ENCODE measurements at places on chromosomes 1 and 21.

GRCh38 chr1:206128196-206128595 lies 11.0 kb upstream of the AVPR1B start:
- no peak for DNase-seq

GRCh38 chr1:245546875-245547274 lies 392.1 kb downstream of the KIF26B start:
- DNase-seq, result no peak

DNA sequence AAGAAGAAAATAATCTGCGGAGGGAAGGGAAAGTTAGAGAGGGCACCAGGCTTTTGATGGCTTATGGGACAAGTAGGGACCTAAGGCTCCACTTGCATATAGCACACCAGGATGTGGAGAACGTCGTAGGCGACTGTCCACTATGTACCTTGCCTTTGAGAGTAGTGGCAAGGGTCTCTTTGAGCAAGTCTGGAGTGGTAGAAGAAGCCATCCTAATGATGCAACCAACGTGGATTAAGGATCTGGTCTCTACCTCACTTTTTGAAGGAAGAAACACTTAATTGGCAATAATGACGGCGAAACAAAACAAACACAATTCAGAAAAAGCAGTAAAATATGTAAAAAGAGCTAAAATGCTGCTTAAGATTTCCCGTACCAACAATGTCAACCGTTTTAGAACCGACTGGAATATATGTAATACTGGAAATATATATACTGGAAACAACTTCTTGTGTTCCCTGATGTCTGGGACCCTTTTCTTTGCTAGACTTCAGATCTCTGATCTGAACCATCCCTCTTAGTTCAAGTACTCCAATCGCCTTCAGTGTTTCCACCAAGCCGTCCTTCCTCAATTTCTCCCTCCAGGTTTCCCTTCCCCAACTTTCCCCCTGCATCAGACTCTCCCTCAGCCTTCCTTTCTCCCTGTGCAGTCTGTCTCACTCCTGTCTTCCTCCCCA lies 821 bp upstream of the KHDRBS1 start:
- DNase-seq, result no peak

GRCh38 chr1:22654692-22655091 lies 1.7 kb downstream of the C1QB start:
- no peak for DNase-seq

GRCh38 chr1:157195521-157196244 lies 57.5 kb upstream of the ETV3 start:
- DNase-seq, result no peak

DNA sequence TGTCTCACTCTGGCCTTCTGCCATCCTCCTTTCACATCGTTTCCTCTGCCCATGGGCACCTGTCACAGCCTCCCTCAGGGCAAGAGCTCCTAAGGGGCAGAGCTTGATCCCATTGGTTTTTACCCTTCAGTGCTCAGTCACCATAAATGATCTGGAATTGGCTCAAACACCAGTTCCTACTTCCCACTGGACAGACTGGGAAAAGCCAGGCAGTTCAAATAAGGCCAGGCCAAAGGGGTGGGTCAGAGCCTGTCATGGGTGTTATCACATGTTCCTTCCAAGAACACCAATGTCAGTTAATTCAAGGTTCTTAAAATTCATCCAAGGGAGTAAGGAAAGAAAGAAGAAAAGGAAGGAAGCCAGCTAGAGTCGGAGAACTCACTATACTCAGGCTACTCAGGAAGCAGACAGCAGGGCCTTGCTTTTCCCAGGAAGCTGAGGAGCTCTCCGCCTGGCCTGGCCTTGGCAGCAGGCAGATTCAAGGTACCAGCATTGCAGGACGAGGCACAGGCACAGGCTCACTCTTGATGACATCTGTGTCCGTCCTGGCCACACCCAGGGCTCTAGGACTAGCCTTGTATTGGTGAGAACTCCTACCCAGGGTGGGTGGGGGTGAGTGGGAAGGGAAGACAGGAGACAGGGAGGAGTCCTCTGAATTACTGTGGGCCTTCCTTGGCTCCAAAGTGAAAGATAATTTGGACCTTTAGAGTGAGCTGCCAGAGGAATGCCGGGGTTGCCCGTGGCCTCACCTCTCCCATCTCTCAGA lies 32.2 kb upstream of the ARTN start:
- DNase-seq, result no peak

- DNase-seq, result no peak
Measured at GRCh38 chr1:206049293-206049692, 3.7 kb upstream of the RHEX start.

GRCh38 chr1:192477630-192478029 lies 97.9 kb upstream of the RGS1 start:
- DNase-seq, result no peak

- no peak for DNase-seq
Measured at GRCh38 chr1:43779805-43780403, 72.6 kb downstream of the ST3GAL3 start.

DNA sequence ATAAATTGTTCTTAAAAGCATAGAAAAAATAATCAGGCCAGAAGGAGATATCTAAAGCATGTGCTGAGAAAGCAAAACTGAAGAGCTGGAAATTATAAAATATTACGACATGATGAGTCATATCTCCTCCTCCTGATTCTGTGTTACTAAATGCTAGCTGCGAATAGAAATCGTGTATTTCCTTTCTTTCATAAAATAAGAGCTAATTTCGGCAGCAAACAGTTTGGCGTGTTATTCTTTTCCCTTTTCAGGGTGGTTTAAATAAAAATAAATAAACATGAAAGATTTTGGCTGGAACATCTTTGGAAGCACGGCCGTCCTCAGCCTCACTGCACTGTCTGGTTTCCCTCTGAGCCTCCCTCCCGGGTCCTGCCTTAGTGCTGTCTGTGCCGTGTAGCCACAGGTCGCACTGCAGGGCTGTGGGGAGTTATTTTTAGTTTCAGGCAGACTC lies 56.0 kb downstream of the ADARB1 start:
- DNase-seq, result peak; percentile 55

- peak; percentile 10 for DNase-seq
Measured at GRCh38 chr1:8987881-8988617, 38.2 kb downstream of the SLC2A7 start.

GRCh38 chr1:102097451-102097850 lies 100.7 kb upstream of the OLFM3 start:
- DNase-seq, result no peak

DNA sequence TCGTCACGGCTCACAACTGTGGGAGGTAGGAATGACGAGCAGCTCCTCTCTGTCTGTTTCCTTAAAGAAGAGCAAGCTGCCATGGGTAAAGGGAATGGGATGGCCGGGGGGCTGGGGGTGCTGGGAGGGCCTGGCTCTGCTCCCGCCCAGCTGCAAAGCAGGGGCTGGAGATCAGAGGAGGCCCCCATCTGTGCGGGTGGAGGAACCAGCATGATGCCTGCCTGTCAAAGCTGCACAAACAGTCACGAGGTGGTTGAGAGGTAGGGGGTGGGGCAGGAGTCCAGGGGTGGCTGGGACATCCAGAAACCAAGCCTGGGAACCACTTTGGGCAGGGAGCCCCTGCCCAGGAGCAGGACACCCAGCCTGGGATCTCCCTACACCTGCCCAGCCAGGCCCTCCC lies 12.6 kb downstream of the SLC41A1 start:
- no peak for DNase-seq

GRCh38 chr1:61047061-61047460 lies 35.3 kb upstream of the NFIA start:
- no peak for DNase-seq

- no peak for DNase-seq
Measured at GRCh38 chr1:61300899-61301298, 218.5 kb downstream of the NFIA start.

DNA sequence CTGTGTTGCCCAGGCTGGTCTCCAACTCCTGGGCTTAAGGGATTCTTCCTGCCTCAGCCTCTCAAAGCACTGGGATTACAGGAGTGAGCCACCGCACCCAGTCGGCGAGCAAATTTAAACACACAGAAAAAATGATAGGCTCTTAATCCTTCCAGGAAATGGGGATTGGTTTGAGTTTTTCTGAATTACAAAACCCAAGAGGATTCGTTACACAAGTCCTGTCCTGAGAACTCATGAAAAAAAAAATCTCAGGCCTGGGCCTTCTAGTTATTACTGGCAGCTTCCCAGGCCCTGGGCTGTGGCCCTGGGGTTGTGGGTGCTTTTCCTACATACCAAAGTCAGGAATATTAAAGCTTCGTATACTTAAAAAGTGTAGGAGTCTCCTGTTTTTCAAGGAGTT lies 6.3 kb upstream of the IFNGR2 start:
- peak; percentile 54 for DNase-seq

GRCh38 chr1:114037962-114038816 lies 58.9 kb downstream of the OLFML3 start:
- no peak for DNase-seq
